ENCODE measurements at places on chromosomes 3 and 15. TPM values are rescaled to one million over a fixed set of nuclear protein-coding genes. Genes with fewer than 3 reads are reported as not detected.

DNA sequence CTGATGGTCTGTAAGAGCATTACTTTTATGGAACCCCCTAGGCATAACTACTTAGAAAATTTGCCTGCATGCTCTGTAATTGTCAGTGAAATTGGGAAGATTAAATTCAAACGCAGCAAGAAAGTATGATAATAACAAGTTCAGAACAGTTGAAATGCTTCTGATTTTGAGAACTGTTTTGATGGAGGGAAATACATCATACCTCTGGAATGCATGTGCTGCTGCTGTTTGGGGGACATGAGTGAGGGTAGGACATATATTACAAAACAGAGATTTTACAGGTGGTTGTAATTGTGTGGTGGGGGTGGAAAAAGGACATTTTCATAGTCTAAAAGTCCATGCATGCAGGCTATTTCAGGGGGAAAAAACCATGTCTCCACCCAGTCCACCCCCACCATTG lies 135.0 kb upstream of the DPH6 start:
- no peak for DNase-seq

GRCh38 chr15:70289191-70289955 lies 191.7 kb upstream of the TLE3 start:
- DNase-seq = no peak

DNA sequence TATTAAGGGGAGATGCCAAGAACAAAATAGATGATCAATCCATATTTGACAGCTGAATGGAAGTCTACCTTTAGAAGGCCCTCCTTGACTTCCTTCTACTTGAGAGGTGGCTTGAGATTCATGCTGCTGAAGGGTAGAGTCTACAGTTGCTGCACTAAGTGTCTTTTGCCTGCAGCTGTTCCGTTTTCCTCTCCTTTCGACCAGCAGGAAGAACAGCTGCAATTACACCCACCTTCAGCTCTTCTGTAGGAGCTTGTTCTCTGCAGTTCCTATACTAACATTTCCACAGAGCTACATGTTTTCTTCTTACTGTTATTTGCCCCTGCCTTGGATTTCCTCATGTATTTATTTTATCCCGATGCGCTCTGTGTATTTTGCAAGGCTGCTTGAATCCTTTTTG lies 79.1 kb downstream of the ARRDC4 start:
- DNase-seq = no peak

- DNase-seq = no peak
Measured at GRCh38 chr3:20648921-20649381, 462.9 kb upstream of the SGO1 start.

DNA sequence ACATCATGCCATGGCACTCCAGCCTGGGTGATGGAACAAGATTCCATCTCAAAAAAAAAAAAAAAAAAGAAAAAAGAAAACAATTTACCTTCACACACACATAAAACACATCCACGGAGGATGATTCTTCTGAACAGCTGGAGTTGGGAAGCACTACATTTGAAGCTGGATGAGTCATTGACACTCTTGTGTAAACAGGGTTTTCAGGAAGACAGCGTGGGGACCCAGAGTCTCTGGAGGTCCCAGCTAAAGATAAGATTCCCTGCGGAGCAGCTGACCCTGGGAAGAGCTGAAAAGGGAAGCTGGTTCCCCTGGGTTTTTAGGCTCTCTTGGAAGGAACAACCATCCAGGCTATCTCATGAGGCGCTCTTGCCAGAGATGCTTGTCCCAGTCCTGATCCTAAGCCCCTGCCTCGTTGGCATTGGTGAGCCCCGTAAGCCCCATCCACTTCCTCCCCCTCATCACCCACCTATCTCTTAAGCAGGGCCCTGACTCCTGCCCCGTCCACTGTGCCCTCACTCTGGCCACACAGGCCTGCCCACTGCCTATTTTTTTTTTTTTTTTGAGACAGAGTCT lies 32.0 kb upstream of the FURIN start:
- DNase-seq = no peak

DNA sequence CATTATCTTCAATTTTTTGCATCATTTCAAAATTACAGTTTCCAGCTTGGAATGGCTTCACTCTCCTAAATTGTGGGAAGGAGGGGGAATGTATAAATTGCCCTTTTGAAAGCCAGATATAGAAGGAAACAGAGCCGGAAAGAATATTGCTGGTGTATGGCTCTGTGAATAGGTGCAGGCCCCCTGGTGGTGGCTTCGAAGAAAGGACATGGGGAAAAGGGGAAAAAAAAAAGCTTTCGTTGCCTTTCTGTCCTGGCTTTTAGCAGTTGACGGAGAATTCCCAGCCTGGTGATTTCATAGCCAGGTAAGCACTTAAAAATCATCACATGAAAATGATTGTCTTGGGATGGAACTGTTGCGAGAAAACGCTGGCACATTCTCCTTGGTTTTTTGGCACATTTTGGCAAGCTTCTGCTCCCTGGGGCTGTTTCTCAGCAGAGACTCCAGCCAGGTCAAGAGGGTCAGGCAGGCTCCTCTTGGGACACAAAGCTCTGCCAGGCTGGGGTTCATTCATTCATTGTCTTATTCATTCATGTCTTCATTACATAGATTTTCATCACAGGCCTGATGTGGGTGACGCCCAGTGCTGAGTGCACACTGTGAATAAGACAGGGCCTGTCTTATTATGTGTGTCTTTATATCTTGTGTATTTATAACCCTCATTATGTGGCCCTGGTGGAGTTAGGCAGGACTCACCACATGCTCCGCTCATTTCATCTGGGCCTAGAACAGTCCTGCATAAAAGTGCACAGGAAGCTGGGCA lies 300.0 kb upstream of the TPM1 start:
- DNase-seq = peak; percentile 63

DNA sequence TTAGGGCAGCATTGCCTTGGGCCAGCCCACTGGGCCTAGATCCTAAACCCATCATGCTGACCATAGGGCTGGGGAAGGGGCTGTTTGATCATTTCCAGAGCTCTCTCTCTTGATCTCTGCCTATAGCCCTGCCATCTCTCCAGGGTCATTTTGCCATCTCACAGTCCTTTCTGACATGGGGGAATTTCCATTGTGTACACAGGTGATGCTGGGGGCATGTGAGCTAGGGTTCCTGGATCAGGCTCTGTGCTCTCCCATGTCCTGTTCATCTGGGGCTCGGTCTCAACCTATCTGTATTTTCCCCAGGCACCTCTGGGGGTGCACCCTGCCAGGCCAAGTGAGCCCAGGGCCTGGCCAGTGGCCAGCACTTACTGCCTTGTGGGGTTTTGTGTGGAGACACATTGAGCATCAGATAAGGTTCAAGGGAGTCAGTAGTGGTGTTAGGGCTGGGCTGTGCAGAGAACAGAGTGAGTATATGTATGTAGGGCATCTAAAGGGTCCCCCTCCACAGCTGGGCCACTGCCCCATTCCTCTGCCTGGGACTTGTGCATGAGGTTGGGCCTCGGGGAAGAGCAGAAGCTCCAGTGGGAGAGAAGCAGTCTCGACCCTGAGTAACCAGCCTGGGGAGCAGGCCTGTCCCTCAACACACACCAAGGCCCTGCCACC lies 25.7 kb upstream of the APEH start:
- no peak for DNase-seq

DNA sequence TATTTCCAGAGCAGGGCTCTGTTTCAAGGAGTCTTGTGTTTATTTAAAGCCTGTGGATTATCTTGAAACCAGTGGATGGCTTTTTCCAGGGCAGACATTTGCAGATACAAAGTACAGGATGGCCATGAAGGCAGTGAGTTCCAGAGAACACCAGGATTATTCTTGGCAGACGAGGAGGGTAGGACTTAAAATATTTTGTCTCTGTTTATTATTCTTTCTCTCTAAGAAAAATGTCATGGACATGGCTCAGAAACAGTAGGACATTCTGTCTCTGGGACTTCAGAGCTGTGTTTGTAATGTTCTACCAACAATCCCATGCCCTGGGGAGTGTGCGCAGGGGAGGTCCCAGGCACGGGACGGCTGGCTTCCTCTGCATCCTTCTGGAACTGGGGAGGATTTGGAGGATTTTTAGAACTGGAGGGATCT lies 125.9 kb downstream of the ATP10A start:
- no peak for DNase-seq

- no peak for DNase-seq
Measured at GRCh38 chr3:54176106-54176505, 53.8 kb downstream of the CACNA2D3 start.

DNA sequence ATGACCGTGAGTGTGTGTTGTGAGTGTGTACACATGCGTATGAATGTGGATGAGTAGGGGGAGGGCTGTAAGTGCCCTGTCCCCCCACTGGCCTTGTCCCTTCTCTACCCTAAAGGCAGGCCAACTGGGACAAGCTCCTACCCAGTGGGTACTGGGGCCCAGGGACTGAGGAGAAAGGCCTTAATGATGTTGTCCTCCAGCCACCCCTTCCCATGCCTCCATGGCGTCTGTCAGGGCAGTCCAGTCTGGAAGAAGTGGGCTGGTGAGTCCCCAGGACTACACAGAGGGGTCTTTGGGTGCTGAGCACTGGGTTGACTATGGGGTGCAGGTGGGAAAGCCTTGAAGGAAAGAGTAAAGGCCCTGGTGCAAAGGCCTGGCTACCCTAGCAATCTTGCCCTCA lies 16.9 kb upstream of the CORO2B start:
- no peak for DNase-seq

DNA sequence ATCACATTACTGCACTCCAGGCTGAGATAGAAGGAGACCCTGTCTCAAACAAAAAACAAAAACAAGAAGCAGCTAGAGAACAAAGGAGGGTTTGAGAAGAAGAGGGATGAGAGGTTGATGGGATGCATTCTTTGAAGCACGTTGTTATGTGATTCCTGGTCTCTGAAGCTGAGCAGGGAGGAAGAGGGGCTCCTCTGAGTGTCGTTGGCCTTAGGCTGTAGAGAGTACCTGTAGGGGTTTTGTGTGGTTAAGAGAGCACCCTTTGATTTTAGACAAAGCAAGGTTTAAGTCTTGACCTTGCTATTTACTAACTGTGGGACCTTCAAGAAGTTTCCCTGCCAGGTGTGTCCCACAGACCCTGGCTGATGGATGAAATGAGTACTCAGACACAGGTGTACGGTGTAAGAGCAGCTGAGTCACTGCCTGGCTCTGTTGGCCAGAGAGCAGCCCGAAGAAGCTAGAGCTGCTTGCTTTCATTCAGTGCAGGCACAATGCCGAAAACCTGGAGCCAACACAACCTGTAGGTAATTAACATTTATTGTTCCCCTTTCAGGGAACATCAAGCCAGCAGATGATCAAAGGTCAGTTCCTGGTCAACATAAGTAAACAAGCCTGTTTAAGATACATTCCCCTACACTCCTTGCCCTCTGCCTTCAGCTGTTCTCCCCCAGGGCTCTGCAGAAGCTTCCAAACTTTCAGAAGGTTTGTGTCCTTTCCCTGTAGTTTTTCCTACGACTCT lies 67.2 kb downstream of the LRRK1 start:
- no peak for DNase-seq

- DNase-seq = no peak
Measured at GRCh38 chr3:142886940-142887339, 1.9 kb downstream of the PCOLCE2 start.

- DNase-seq = peak; percentile 29
Measured at GRCh38 chr15:90358124-90359033, 6.3 kb downstream of the ZNF774 start.

DNA sequence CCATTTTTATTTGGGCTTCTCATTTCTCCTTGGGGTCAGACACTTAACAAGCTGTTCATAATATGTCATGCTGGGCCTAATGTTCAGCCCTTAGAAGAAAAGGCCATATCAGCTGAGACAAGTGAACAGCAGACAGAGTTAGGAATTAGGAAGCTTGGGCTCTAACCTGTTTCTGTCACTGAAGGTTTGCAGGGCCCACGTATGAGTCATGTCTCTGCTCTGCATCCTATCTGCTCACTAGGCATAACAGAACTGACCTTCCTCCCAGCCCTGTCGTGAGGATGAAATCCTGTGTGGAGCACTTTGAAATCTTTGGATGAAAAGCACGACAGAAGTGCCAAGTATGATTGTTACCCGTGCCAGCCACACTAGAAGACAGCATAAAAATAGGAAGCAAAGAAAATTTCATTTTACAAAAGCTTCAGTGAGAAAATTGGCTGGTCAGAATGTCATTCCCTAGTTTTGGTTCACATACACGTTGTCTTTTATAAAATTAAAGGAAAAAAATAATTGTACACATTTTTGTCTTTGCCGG lies 26.5 kb upstream of the CD47 start:
- no peak for DNase-seq

DNA sequence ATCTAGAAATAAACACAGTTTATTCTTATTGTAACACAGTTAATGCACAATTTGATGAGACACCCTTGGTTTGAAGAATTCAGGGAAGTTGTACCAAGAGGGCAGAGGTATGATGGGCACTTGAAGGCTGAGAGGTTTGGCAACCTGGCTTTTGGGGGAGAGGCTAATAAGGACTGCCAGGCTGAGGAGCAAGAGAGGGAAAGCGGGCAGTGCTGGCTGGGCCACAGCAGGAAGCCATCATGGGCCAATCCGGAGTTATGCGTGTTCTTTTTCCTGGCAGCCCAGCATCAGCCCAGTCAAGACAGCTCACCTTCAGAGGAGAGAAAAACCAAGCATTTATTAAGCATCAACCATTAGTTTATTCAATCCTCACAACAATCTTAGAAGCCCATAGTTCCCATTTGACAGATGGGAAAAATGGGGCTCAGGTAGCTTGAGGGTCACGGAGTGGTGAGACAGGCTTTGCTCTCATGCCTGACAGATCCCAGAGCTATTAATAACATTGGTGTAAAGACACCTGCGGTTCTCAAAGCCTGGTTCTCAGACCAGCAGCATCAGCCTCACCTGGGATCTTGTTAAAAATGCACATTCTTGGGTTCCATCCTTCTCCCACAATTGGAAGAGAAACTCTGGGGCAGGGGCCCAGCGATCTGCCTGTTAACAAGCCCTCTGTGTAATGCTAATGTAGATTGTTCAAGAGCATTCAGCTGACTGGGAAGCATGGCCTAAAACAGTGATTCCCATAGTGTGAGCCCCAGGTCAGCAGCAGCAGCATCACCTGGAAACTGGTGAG lies 183.7 kb downstream of the NTRK3 start:
- no peak for DNase-seq

- DNase-seq = peak; percentile 90
Measured at GRCh38 chr3:115819785-115820384, 196.6 kb downstream of the GAP43 start.

HRH1 gene
- 6.2 TPM for total RNA-seq

FHIT gene
- not detected for total RNA-seq

SLC24A1 gene
- 10.9 TPM for total RNA-seq

GPR156 gene
- total RNA-seq = not detected

ABHD6 gene
- 12.2 TPM for total RNA-seq

KIF23 gene
- total RNA-seq = 32.4 TPM

GHRL gene
- total RNA-seq = 1.1 TPM

REC114 gene
- not detected for total RNA-seq

Measured in Karpas-422 (cell line).